ENCODE measurements at places on chromosomes 6 and 20. TPM values are rescaled to one million over a fixed set of nuclear protein-coding genes. Genes with fewer than 3 reads are reported as not detected.

Gene HRH3
- total RNA-seq = not detected

Gene RBBP8NL
- total RNA-seq = not detected

Gene PAK5
- total RNA-seq = not detected

Gene FILIP1
- total RNA-seq = 0.37 TPM

Gene MOG
- total RNA-seq = not detected

Gene HTR1E
- not detected for total RNA-seq

Gene SLC17A2
- total RNA-seq = not detected

Gene CDH4
- 4.1 TPM for total RNA-seq

Gene COL12A1
- total RNA-seq = 534 TPM

Gene MAPK13
- 16.4 TPM for total RNA-seq

Gene TMEM14B
- total RNA-seq = 47.6 TPM

Gene DDX43
- total RNA-seq = 1.8 TPM

Gene TFAP2D
- not detected for total RNA-seq

Gene LBP
- total RNA-seq = not detected

Gene EPPIN
- total RNA-seq = not detected

Gene APCDD1L
- total RNA-seq = 92.5 TPM

Gene CTCFL
- total RNA-seq = not detected

Gene ROMO1
- 200 TPM for total RNA-seq

Gene C20orf144
- 0.05 TPM for total RNA-seq

Gene BEND6
- 14.3 TPM for total RNA-seq

Gene CCM2L
- not detected for total RNA-seq

Gene PRICKLE4
- total RNA-seq = 1.2 TPM

Gene SLC35D3
- not detected for total RNA-seq

Gene ADTRP
- total RNA-seq = 4.9 TPM

Gene TRIM40
- not detected for total RNA-seq

Gene HAO1
- not detected for total RNA-seq

Gene GPX5
- total RNA-seq = not detected

Gene CD83
- total RNA-seq = 1.2 TPM

Gene ELOVL5
- total RNA-seq = 122 TPM

Gene SMOC2
- not detected for total RNA-seq

Gene HDDC2
- total RNA-seq = 51.7 TPM

Gene PLCB1
- total RNA-seq = 22.1 TPM

Gene CALHM4
- total RNA-seq = not detected

Gene CLPSL1
- not detected for total RNA-seq

Gene BHLHE23
- not detected for total RNA-seq

Gene STMND1
- total RNA-seq = not detected

Gene ZBP1
- not detected for total RNA-seq

Gene HFE
- total RNA-seq = 24.6 TPM

Gene DAAM2
- total RNA-seq = 1.4 TPM

Gene BANF2
- total RNA-seq = not detected

Gene TBX18
- total RNA-seq = 3.6 TPM

Gene DOK5
- total RNA-seq = 19.8 TPM

Gene COL9A3
- not detected for total RNA-seq

Gene RREB1
- total RNA-seq = 13.1 TPM

Gene KCNQ5
- 5.0 TPM for total RNA-seq

Gene RAMACL
- 0.74 TPM for total RNA-seq

Gene RWDD1
- 21.1 TPM for total RNA-seq

Gene HLA-DMB
- total RNA-seq = not detected

Gene EPHA7
- under 0.01 TPM for total RNA-seq

Gene XKR7
- not detected for total RNA-seq

Gene BAK1
- total RNA-seq = 14.8 TPM

Gene DEFB129
- not detected for total RNA-seq

Gene FLRT3
- total RNA-seq = 24.3 TPM

Gene RNF8
- total RNA-seq = 19.3 TPM

Gene NKAIN4
- total RNA-seq = not detected

Measured in smooth muscle cell of the umbilical artery (primary cell).